Cerebellum (tissue), 4 donors: ENCODE measurements at places on chromosomes 1 and 21.

GRCh38 chr1:31259746-31260145 lies 20.1 kb upstream of the NKAIN1 start:
- DNase-seq = peak; percentile 83

DNA sequence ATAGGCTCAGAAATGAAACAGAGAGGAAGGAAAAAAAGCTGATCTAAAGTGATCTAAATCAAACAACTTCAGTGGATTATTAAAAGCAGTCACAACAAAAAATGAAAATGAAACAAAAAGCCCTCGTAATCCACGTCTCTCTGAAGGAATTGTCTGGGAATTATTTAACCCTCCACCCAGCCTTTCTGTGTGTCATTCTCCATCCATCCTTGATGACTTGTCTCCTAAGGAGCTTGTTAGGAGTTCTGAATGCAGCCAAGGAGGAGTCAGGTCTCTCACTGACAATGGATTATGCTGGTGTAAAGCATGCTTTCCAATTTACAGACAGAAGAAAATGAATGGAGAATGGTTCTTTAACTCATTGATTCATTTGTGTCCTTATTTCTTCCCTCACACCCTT lies 359.3 kb upstream of the RUNX1 start:
- DNase-seq = no peak

- DNase-seq = no peak
These were observed 27.5 kb downstream of the ATP8B2 start for GRCh38 chr1:154352581-154353459.

- no peak for DNase-seq
These were observed 17.2 kb downstream of the ECHDC2 start for GRCh38 chr1:52904208-52904926.

DNA sequence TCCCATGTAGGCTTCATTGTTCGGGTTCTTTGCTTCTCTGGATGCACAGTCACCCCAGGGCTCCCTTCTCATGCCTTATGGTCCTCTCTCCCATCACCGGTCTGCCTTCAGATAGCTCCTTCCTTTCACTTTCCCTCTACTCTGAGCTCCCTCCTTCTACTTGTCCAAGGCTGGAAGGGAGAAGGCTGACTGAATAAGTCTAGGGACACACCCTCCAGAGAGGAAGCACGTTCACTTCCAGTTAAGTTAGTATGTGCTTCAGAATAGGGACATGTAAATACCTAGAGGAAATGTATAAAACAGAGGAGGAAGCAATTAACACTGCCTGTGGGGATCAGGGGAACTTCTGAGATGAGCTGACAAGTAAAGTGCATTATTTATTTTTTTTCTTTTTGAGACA lies 23.5 kb downstream of the CXADR start:
- DNase-seq = no peak

- DNase-seq = no peak
These were observed 53.0 kb upstream of the ADORA3 start for GRCh38 chr1:111556325-111557037.

- no peak for DNase-seq
These were observed 252.0 kb downstream of the RHOU start for GRCh38 chr1:228987286-228987685.

DNA sequence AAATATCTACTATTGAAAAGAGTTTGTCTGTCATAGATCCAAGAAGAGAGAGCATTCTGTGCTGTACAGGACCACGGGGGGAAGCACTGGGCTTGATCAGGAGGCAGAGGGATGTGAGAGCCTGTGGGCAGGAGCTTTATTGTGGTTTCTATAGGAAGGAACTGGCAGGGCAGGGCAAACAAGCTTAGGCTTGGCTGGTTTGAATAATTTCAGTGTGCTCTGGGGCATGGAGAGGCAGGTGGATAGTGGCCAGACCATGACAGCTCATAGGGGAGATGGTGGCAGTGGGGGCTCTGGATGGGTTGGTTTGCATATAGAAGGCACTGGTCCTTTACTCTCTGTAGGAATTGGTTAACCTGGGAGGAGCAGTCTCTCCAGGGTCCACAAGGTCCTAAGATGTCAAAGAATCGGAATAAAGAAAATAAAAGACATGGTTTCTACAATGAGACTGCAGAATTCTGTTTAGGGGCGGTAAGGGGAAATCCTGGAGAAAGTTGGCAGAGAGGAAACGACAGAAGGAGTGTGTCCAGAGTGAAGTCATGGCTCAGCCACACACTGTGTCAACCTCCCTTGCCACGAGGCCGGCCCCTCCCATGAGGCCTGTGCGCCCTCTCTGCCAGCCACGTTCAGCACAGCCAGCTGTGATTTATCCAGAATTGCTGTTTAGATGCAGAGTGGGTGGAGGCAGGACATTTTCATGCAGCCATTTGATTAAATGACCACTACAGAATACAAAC lies 81.7 kb upstream of the PGBD5 start:
- DNase-seq = peak; percentile 71

GRCh38 chr1:52263153-52263910 lies 102.7 kb downstream of the CC2D1B start:
- DNase-seq = no peak

DNA sequence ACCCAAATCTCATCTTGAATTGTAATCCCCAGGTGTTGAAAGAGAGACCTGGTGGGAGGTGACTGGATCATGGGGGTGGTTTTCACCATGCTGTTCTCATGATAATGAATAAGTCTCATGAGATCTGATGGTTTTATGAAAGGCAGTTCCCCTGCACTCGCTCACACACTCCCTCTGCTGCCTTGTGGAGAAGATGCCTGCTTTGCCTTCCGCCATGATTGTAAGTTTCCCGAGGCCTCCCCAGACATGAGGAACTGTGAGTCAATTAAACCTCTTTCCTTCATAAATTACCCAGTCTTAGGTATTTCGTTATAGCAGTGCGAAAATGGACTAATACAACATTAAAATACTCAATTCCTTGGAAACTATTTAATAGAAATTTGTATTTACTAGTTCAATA lies 99.2 kb downstream of the PROX1 start:
- DNase-seq = no peak

DNA sequence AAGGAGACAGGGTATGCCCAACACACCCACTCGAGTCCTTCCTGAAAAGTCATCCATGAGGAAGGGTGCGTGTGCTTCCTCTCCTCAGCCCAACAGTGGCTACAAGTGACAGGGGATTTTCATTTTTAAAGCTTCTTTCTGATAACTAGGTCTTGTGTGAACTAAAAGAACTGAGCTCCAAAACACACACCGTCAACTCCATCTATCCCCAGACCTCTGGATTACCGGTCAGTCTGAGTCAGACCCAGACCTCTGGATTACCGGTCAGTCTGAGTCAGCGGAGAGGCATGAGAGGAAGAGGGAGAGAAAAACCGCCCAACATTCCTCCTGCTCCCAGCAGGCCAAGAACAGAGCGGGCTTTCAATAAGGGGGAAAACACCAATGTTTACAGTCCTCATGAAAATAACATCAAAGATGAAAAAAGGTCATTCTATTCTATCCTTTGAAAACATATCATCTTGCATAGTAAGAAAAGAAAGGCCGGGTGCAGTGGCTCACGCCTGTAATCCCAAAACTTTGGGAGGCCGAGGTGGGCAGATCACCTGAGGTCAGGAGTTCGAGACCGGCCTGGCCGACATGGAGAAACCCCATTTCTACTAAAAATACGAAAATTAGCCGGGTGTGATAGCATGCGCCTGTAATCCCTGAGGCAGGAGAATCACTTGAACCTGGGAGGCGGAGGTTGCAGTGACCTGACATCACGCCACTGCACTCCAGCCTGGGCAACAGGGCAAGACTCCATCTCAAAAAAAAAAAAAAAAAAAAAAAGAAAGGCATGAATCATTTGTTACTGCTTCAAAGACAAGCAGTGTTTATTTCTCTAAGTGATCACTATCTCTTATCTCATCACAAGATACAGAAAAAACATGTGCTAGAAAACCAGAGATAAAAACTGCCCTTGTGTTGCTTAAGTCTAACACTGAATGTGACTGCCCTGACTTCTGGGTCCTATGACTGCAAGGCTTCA lies 3.4 kb downstream of the PTTG1IP start:
- DNase-seq = no peak

DNA sequence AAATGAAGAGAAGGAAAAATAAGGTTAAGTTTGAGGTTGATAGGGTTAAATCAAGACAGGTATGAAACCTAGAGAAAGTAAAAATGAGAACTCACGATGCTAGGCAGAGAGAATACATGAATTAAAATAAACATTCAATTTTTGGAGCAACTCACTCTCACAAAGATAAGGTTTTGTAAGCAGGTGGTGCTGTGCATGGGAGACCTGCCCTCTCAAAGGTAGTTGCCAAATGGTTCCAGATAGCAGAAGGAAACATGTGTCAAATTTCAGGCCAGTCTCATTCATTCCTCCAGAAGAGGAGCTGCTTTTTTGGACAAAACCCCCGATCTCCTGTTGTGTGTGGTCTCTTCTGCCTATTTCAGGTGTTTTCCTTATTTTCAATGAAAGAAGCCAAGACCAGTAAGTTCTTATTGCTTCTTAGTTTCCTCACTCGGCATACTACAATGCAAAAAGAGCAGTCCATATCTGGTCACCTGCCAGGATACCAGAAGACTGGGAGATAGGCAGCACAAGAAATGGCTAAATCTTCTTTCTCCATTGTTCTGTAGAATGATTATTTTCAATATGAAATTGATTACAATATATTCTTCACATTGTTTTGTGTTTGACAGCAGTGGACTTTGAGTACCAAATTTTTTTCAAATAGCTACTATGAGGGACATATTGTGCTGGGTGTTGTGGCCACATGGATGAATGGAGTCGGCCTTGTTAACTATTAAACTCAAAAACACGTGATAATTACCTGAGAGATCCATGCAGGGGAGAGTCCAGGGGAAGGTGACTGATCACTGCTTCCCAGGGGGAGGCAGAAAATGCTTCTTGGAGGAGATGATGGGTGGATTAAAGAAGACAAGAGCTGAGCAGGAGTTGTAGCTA lies 3.6 kb downstream of the CR1L start:
- no peak for DNase-seq

GRCh38 chr1:180365039-180365438 lies 135.0 kb downstream of the LHX4 start:
- no peak for DNase-seq

DNA sequence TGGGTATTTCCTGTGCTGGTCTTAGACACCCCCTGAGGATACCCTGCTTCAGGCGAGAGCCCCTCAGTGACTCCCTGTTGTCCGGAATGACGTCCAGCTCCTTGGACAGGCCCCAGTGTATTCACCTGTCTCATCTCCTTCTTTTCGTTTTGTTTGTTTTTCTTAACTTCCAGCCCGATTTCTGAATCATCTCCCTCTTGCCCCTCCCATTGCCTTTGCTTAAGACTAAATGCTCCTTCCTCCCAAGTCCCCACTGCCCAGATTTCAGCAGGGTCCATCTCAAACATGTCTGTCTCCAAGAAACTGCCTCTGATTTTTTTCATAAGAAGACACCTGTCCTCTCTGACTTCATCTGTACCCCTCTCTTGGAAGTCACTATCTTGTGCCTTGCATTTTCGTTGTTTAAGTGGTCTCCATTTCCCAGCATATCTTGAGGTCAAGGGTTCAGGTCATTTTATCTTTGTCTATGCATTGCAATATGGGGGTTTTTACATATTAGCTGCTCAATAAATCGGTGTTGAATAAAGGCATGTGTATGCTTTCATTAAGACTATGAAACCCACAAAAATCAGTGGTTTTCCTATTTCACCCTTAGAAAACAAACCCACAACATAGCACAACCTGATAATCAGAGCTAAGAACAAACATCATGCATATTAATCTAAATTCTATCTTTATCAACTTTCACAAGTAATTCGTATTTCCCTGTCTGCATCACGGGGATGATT lies 58.4 kb upstream of the LGALS8 start:
- DNase-seq = no peak

DNA sequence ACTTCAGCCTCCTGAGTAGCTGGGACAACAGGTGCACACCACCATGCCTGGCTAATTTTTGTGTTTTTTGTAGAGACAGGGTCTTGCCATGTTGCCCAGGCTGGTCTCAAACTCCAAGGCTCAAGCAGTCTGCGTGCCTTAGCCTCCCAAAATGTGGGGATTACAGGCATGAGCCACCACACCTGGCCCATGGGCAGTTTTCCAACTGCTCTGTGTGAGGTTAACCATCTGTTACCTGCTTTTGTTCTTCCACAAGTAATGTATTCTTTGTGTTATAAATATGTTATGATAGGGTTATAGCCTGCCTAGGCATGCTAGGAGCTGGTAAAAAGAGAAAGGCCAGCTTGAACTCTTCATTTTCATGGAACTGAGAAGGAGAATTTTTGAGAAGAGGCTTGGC lies 30.7 kb downstream of the TUFT1 start:
- DNase-seq = peak; percentile 28

DNA sequence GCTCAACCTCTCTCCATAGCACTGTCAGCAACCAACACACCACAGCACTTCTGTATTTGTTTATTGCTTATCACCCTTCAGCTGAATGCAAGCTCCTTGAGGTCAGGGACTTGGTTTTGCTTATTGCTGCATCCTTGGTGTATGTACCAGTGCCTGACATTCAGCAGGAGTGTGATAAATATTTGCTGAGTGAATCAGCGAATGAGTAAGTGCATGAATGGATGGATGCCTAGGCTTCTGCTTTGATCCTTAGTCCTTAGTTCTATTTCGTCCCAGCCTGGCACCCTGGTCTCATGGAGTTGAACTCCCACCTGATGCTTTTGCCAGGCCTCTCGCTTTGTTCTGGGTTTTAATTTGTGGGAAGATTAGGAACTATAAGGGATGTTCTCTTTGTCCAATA lies 88.2 kb downstream of the ZSCAN20 start:
- no peak for DNase-seq

DNA sequence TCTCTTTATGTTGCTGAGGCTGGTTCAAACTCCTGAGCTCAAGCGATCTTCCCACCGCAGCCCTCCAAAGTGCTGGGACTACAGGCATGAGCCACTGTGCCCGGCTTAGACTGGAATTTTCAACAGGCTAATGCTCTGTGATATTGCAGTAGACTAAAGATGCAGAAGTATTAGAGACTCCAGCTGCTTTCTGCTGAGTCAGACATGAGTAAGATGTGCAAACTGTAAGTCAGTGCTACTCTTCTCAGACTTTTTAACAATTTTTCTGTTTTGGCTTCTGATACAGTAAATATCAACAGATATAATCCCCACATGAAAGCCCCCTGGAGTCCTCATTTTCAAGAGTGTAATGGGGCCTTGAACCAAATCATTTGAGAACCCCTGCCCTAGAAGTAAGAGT lies 29.3 kb upstream of the NLRP3 start:
- no peak for DNase-seq

DNA sequence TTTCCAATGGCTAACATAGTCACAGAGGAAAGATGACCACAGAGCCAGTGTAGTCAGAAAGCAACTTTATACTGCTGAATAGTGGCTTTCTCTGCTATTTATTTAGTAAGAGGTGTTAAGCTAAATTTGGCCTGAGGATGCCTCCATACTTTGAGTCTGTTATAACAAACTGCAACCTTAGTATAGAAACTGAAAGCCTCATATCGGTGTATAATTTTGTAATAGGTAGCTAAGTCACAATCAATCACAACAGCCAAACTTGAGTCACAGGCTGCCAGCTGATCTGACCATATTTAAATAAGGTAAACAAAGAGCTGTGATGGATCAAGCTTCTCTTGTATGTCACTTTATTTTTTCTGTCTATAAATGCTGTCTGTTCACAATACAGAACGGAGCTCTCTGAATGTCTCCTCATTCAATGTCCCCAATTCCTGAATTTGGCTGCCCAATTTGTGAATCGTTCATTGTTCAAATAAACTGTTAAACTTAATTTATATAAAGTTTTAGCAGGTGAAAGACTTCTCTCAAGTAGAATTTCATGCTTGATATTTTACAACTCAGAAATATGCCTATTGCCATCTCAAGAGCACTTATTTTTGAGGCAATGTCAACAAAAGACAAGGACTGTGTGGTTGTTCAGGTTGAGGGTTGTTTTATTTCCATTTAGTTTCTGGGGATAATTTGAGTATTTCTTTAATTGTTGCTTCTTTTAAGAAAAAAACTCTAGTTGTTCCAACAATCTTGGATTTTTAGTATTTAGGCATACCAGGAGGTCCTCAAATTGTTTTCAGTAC lies 339.7 kb upstream of the B3GALT2 start:
- no peak for DNase-seq
